ENCODE measurements at places on chromosomes 1 and 21.

- DNase-seq: no peak
Measured at GRCh38 chr1:53502641-53503432, 43.6 kb downstream of the DMRTB1 start.

GRCh38 chr1:181341026-181341632 lies 142.2 kb upstream of the CACNA1E start:
- no peak for DNase-seq

DNA sequence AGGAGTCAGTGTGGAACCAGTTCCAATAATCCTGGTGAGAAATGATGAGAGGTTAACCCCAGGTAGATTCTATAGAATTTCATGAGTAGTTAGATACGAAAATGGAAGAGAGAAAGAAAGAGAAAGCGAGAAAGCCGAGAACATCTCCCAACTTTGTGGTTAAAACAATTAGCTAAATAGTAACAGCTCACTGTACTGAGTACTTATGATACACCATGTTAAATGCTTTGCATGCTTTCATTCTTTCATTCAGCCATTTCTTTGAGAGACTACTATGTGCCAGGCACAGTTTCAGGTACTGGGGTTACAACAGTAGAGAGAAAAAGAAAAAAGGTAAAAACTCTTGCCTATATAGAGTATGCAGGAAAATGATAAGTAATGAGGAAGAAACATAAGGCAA lies 109.7 kb upstream of the SYT6 start:
- no peak for DNase-seq

GRCh38 chr1:221099747-221100595 lies 220.7 kb downstream of the HLX start:
- DNase-seq: no peak

DNA sequence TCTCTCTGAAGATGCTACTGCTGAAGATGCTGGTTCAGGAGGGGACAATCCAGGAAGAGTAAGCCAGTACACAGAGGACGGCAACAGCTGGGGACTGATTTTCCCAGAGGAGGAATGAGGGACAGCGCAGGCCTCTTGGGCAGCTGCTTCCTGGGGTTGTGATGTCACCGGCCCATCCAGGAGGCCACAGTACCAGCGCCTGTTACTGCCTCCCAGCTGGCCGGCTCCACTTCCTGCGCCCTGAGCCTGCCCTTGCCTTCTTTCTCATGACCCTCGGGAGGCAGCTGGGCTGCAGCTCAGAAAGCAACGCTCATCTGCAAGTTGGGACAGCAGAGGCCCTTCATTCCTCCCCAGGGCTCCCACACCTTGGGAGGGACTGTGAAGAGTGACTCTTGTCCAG lies 21.9 kb upstream of the ID3 start:
- peak; percentile 90 for DNase-seq

DNA sequence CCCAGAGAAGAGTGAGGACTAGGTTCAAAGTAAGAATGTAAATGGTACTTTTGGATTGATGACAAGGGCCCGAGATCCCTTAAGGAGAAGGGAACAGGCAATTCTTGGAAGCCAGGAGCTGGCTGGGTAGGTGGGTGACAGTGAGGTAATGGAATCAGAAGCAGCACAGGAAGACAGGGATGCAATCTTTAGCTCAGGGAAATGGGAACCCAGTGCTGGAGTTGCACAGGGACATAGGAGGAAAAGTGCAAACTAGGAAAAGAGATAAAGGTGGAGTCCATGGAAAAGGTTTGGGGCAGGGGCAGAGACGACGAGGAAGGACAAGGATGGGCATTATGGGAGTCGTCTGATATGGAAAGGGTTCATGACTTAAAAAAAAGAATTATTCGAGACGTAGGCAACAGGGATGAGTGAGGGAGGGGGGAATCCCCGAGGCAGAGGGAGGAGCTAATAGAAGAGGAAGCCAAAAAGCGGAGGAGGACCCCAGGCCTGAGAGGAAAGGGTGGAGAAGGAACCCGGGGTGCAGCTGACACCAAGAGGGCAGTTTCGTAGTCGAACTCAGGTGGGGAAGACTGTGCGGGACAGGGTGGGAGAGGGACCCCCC lies 495 bp downstream of the PI4KB start:
- DNase-seq: peak; percentile 49

DNA sequence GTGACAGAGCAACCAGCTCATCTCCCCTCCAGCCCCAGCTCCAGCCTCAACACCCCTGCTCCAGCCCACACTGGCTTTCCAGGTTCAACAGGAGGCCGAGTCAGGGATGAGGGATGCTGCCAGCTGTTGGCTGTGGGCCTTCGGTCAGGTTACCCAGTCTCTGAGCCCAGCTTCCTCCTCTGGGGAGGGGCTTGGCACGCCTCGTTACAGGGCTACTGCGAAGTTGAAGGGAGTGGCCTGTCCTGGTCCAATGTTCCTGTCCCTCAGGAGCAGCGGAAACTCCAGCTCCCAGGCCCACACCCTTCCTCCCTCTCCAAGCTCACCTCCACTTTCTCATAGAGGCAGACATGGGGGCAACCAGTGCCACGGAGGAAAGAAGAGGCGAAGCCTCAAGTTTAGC lies 15.1 kb upstream of the TAS1R2 start:
- no peak for DNase-seq

GRCh38 chr1:219732814-219733491 lies 120.0 kb upstream of the ZC3H11B start:
- no peak for DNase-seq

GRCh38 chr1:70727886-70728489 lies 316.9 kb downstream of the CTH start:
- DNase-seq: no peak

- peak; percentile 10 for DNase-seq
Measured at GRCh38 chr1:244675167-244675566, 22.2 kb downstream of the DESI2 start.

DNA sequence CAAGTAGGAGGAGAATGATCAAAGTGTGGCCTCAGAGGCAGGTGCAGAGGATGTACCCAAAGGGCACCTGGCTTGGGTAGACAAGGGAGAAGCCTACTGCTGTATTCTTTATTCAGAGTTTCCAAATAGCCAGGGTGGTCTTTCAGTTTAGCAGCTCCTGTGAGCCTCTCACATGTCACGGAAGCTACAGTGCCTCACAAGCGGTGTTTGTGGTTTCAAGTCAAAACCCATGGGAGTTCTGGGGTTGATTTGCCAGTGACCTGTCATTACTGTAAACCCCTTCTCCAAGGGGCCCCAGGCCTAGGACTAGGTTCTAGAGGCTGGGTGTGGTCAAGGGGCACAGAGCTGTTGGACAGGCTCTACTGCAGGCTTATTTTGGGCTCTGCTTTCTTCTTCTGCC lies 10.2 kb upstream of the IL10 start:
- no peak for DNase-seq

- no peak for DNase-seq
Measured at GRCh38 chr1:168392958-168393549, 112.4 kb downstream of the TBX19 start.

- DNase-seq: no peak
Measured at GRCh38 chr1:223659711-223660110, 5.8 kb downstream of the CAPN8 start.

DNA sequence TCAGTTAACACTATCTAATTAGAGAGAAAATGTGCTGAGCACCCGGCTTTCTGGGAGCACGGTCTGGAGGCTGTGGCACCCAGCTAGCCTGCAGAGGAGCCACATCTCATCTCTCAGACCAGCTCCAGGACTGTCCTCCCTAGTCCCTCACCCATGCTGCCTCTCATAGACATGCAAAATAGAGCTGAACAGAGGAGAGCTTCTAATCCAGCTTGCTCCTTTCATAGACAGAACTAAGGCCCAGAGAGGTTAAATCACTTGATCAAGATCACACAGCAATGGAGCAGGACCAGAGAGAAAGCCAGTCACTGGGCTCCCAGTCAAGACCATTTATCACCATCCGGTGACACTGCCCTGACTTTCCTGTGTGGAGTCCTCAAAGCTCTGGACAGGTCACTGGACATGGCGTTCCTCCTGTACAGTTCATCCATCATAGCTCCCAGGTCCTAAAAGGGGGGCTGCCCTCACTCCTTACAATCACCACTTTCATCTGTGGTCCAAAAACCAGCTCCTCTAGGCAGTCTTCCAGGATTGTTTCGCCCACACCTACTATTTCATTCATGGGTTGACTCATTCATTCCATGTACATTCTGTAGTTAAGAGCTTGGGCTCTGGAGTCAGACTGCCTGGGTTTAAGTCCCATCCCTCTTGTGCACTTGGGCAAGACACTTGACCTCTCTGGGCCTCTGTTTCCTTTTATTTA lies 8.8 kb upstream of the CAMK2N1 start:
- DNase-seq: peak; percentile 63

DNA sequence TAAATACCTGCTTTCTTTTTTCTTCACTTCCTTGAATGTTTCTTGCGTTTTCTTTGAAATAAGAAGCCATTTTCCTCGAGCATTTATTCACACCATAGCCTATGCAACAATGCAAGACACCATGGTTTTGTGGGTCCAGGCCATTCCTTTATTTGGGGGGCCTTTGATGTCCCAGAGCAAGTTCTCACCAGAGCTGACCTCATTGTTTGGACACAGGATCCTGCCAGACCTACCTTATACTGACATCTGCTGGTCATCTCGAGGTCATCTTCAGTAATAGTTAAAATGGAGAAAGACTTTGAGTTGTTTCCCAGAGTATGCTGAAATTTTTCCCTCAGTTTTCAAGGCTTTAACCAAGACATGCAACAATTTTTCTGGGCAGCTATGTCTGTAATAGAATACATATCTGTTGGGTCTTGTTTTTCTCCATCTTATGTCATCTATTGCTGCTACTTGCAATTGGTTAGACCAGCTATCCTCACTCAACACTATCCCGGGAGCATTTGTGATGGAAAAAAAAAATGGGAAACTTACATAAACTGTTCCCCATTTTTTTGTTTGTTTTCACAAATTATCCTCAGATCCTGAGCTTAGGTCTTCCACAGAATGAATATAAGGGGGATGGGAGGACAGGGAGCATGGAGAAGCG lies 34.0 kb upstream of the BACE2 start:
- peak; percentile 28 for DNase-seq

DNA sequence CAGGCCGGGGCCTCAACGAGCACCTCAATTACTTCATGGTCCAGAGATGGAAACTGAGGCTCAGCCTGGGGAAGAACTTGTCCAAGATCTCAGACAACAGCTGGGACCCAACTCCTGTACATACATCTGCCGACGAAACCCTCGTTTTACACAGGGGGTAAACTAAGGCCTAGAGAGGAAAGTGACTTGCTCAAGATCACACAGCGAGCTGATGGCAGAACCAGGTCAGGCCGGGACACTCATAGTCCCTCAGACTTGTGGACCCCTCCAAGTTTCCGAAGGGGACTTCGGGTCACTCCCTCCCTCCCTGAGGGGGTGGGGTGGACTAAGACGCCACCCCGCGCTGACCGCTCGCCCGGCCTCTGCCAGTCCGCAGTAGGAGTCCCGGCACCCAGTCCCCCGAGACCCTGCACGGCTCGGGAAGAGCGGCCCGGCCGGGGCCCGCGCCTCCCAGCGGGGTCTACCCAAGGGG lies 430 bp downstream of the WASF2 start:
- DNase-seq: no peak

- no peak for DNase-seq
Measured at GRCh38 chr1:113453771-113454083, 63.4 kb downstream of the MAGI3 start.

DNA sequence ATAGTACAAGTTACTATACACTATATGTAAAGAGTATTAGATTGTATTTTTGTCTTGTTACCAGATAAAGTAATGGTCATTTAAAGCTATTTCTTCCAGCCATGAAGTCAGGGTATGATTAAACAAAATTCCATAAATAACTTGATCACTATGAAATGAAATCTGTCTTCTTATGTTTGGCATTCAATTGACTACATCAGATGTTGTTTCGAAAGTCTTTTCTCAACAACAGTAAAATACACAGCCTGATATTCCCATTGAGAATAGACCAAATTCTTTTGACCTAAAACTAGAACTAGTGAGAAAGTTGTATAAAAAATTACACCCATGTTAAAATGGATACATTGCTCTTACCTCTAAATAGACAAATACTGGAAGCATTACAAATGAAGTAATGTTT lies 134.6 kb upstream of the ADAMTS5 start:
- no peak for DNase-seq

DNA sequence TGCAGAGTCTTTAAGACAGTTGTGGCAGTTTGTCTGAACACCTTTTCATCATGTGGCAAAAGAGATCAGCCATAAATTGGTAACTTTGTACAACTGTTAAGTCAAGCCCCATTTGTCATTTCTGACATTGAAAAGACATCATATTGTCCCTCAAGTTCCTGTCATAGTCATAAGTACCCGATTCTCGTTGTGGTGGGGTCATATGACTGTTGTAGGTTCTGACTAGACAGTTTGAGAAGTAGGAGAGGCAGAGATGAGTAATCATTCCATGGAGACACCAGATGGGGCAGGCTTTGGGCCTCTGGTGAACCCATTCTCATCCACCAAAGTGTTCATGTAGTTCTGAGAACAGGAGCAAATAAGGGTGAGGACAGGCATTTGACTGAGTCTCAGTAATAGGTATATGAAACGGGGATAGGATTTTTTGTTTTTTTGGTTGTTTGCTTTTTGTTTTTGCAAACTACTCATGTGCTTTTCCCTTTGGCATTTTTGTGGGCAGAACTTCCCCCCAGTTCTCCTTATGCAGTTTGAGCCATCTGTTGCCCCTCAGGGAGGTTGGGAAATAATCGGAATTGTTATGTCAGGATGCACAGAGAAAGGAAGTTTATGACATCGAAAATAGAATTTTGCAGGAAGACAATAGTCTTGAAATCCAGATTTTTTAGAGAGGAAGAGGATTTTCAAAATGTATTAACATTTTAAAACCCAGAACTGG lies 86.9 kb upstream of the KCNE2 start:
- DNase-seq: no peak

DNA sequence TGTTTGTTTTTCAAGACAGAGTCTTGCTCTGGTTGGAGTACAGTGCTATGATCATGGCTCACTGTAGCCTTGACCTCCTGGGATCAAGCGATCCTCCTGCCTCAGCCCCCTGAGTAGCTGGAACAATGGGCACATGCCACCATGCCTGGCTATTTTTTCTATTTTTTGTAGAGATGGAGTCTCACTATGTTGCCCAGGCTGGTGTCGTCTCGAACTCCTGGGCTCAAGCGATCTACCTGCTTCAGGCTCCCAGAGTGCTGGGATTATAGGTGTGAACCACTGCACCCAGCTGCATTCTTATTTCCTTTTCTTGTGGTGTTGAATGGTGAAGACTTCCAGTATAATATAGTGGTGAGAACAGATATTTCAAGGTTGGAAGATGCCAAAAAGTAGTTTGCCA lies 28.0 kb downstream of the B3GALT5 start:
- no peak for DNase-seq

DNA sequence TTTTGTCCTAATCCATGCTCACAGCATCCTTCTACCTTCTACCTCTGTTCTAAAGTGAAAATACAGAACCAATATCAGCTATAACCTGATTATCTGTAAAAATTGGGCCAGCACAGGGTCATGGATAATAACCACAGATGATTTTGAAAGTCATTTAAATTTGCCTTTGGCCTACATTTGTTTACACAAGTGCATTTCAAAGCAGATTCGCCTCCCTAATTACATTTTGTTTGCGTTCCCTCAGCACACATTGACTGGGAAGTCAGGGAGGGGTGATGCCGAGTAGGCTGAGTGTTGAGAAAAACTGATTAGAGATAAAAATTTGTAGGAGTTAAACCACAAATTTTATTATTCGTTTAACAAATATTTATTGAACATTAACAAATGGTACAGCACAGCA lies 19.2 kb upstream of the RGS8 start:
- no peak for DNase-seq

Data from trophoblast cell (in vitro differentiated cells and primary cell).